Prostate gland (tissue), 2 donors: ENCODE measurements at places on chromosomes 5 and 9. TPM values are rescaled to one million over a fixed set of nuclear protein-coding genes. Genes with fewer than 3 reads are reported as not detected.

GPR151 gene
- not detected for total RNA-seq

LPAR1 gene
- 29.2 TPM for total RNA-seq

SLC30A5 gene
- total RNA-seq = 79.3 TPM

- no peak for DNase-seq
- no peaks in the 10 kb centered on the region for H3K4me1 ChIP-seq
- H3K36me3 ChIP-seq = no peaks in the 10 kb centered on the region
- H3K4me3 ChIP-seq = no peak overlapping the region
Observed at GRCh38 chr5:79736528-79737514, 47.2 kb downstream of the CMYA5 start.

DNA sequence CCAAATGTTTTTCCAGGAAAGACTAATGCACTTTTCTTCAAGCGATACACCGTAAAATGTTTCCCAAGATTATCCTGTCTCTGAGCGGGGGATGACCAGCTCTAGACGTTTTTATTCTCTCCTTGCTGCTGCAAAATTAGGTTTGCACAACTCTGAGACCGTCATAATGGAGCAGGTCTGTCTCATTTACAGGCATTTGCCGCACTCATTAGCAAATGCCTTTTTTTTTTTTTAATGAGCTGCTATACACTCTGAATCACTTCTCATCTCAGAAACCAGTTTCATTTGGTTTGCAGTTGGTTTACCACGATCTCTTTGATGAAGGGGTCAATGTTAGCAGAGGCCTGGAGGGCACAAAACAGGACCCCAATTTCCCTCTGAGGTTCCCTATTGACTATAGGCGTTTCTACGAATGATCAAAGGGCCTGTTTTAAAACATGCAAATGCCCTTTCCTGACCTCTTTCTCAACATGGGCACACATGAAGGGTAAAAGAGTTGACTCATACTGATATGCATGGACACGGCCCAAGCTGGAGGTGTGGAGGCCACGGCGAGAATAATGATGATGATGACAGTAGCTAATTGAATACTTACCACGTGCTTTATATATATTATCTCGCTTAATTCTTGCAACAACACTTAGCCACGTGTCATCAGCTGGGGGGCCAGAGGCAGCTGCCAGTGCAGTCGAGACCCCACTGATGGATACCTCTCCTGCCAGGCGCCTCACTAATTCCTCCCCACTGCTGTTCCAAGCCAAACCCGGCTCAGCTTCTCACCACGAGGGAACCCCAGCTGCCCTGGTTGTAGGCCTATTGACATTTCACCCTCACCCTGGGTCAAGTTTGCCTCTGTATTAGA is 89.9 kb upstream of the PTCH1 start:
- H3K27me3 ChIP-seq = no peaks in the 10 kb centered on the region
- no peaks in the 10 kb centered on the region for H3K36me3 ChIP-seq
- H3K4me3 ChIP-seq = no peak overlapping the region
- peaks cover 8% of the 10 kb centered on the region for H3K4me1 ChIP-seq
- no peak overlapping the region for H3K27ac ChIP-seq

DNA sequence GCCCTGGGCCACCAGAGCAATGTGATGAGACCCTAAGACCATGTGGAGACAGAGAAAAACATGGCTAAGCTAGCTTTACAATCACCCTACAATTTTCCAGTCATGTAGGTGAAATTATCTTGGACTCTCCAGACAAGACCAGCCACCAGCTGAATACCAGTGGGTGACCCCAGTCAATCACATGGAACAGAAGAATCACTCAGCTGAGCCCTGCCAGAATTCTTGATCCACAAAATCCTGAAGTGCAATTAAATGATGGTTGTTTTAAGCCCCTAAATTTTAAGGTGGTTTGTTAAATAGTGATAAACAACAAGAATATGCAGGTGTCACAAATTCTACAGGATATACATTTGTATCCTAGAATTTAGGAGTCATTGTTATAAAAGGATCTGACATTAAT is 69.5 kb upstream of the SMIM15 start:
- no peak overlapping the region for H3K27ac ChIP-seq
- no peaks in the 10 kb centered on the region for H3K27me3 ChIP-seq
- DNase-seq = no peak
- H3K4me3 ChIP-seq = no peak overlapping the region
- no peaks in the 10 kb centered on the region for H3K36me3 ChIP-seq

- no peaks in the 10 kb centered on the region for H3K27me3 ChIP-seq
- DNase-seq = no peak
- no peaks in the 10 kb centered on the region for H3K36me3 ChIP-seq
- H3K27ac ChIP-seq = no peak overlapping the region
- H3K4me3 ChIP-seq = no peak overlapping the region
Observed at GRCh38 chr9:5511476-5511875, 1.1 kb downstream of the PDCD1LG2 start.

- H3K27me3 ChIP-seq = no peaks in the 10 kb centered on the region
- no peak for DNase-seq
- H3K36me3 ChIP-seq = no peaks in the 10 kb centered on the region
Observed at GRCh38 chr5:138722544-138723177, 30.6 kb upstream of the CTNNA1 start.

GRCh38 chr9:134378901-134379338 is 52.7 kb downstream of the RXRA start:
- peaks cover 73% of the 10 kb centered on the region for H3K4me1 ChIP-seq
- H3K36me3 ChIP-seq = no peaks in the 10 kb centered on the region
- no peak overlapping the region for H3K4me3 ChIP-seq
- DNase-seq = peak; percentile 94
- H3K27ac ChIP-seq = peak overlapping the region; percentile 95
- no peaks in the 10 kb centered on the region for H3K27me3 ChIP-seq

DNA sequence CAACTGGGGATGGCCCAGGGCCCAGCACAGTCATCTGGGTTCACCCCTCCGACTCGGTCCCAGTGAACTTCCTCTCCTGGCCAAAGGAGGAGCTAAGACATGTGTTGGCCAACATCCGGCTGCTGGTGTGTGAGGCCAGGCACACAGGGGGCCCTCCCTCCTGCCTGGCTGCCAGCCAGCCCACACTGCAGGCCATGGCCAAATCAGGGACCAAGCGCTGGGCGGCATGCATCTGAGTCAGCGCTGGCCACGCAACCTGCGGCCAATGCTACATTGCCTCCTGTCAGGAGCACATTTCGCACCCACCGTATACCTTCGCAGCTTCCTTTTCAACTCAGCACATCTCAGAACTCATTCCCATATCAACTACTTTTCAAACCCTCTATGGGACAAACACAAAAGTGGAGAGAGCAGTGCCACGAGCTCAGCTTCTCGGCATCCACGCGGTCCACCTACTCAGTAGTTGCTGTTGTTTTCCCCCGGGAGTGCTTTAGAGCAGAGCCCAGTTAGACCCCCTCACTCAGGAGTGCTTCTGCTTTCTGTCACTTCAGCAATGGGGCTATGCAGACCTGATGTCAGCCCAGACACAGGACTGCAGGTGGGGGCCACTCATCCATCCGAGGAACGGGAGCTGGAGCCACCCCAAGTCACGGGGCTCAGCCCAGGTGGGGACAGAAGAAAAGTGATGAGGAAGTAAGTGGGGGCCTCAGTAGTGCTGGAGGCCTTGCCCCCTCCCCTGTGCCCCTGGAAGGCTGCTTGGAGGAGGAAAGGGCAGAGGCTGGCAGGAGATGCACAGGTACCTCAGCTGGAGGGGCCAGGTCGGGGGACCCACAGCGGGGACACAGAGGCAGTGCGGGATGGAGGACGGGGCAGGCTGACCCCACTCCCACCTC is 13.9 kb downstream of the NINJ1 start:
- H3K27me3 ChIP-seq = no peaks in the 10 kb centered on the region
- no peaks in the 10 kb centered on the region for H3K4me1 ChIP-seq
- peak overlapping the region; percentile 62 for H3K27ac ChIP-seq
- no peak overlapping the region for H3K4me3 ChIP-seq
- H3K36me3 ChIP-seq = no peaks in the 10 kb centered on the region

- H3K36me3 ChIP-seq = no peaks in the 10 kb centered on the region
- DNase-seq = no peak
- H3K4me3 ChIP-seq = no peak overlapping the region
- no peaks in the 10 kb centered on the region for H3K4me1 ChIP-seq
- H3K27ac ChIP-seq = no peak overlapping the region
- no peaks in the 10 kb centered on the region for H3K27me3 ChIP-seq
Observed at GRCh38 chr5:12277504-12278192, 373.4 kb upstream of the CTNND2 start.

DNA sequence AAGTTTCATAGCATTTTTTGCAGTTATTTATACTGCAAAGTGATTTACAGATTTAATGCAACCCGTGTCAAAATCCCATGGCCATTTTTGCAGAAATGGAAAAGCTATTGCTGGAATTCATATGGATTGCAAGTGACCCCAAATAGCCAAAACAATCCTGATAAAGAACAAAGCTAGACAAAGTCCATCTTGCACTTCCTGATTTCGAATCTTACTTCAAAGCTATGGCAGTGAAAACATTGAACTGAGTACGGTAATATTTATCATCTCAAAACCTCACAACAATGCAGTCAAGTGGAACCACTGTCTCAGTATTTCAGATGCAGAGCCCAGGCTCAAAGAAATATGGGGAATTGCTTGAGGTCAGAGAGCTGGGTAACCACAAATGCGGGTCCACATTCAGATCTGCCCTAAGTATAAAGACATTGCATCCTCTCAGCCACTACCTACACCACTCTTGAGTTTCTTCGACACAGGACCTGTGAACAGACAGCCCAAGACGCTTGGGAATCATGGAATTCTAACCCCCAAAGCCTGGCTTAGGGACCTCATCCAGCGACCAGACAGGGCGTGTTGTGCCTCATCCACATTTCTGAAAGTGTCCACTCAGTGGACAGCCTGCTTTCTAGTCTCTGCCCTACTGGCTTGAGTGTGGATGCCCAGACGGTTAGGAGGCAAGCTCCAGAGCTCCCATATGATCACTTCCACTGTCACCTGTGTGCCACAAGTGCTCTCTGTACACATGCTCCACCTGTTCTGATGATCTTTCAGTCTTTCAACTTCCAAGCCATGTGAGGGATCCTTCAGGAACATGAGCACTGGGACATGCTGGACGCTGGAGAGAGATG is 39.3 kb upstream of the KCNIP1 start:
- H3K36me3 ChIP-seq = no peaks in the 10 kb centered on the region
- no peak overlapping the region for H3K4me3 ChIP-seq
- no peak overlapping the region for H3K27ac ChIP-seq
- no peak for DNase-seq
- H3K27me3 ChIP-seq = no peaks in the 10 kb centered on the region
- no peaks in the 10 kb centered on the region for H3K4me1 ChIP-seq

GRCh38 chr5:127998950-127999615 is 84.5 kb upstream of the SLC12A2 start:
- no peaks in the 10 kb centered on the region for H3K36me3 ChIP-seq
- no peaks in the 10 kb centered on the region for H3K27me3 ChIP-seq
- no peak overlapping the region for H3K4me3 ChIP-seq
- no peak overlapping the region for H3K27ac ChIP-seq
- DNase-seq = no peak
- H3K4me1 ChIP-seq = peaks cover 2% of the 10 kb centered on the region

GRCh38 chr5:135472141-135472540 is 20.0 kb upstream of the TIFAB start:
- no peaks in the 10 kb centered on the region for H3K27me3 ChIP-seq
- no peak for DNase-seq
- no peak overlapping the region for H3K4me3 ChIP-seq
- no peaks in the 10 kb centered on the region for H3K36me3 ChIP-seq
- no peak overlapping the region for H3K27ac ChIP-seq
- H3K4me1 ChIP-seq = no peaks in the 10 kb centered on the region
